Cerebellum (tissue), 4 donors: ENCODE measurements at places on chromosomes 16 and 17. TPM values are rescaled to one million over a fixed set of nuclear protein-coding genes. Genes with fewer than 3 reads are reported as not detected.

The SOST gene
- total RNA-seq: not detected

The KRTAP17-1 gene
- total RNA-seq: not detected

The COPRS gene
- total RNA-seq: 20.4 TPM

The GUCY2D gene
- not detected for total RNA-seq

The CES1 gene
- 0.82 TPM for total RNA-seq

The TAT gene
- not detected for total RNA-seq

The EFCAB5 gene
- total RNA-seq: 2.4 TPM

The OR2C1 gene
- total RNA-seq: 0.45 TPM

The CFAP97D1 gene
- total RNA-seq: not detected

The TM4SF5 gene
- total RNA-seq: not detected

The RAB11FIP3 gene
- 29.2 TPM for total RNA-seq

The IL21R gene
- 0.09 TPM for total RNA-seq

The CMTM3 gene
- total RNA-seq: 12.7 TPM

The ULK2 gene
- 81.6 TPM for total RNA-seq

The GRB7 gene
- total RNA-seq: not detected

The PIGW gene
- 5.6 TPM for total RNA-seq

The SSTR5 gene
- total RNA-seq: not detected

The ALOX12B gene
- total RNA-seq: not detected

The NPIPB6 gene
- 3.0 TPM for total RNA-seq

The KLHL36 gene
- total RNA-seq: 63.5 TPM

The GPR139 gene
- total RNA-seq: 0.91 TPM

The NEUROD2 gene
- total RNA-seq: 25.0 TPM

The LCMT1 gene
- total RNA-seq: 29.6 TPM

The TUFM gene
- total RNA-seq: 43.1 TPM

The CTRB1 gene
- total RNA-seq: not detected

The NHERF1 gene
- total RNA-seq: 10.3 TPM

The COQ9 gene
- total RNA-seq: 43.2 TPM

The CNTNAP1 gene
- 13.0 TPM for total RNA-seq

The LGALS9B gene
- total RNA-seq: not detected

The TMEM220 gene
- 1.5 TPM for total RNA-seq

The MGAT5B gene
- 28.4 TPM for total RNA-seq

The SYNGR3 gene
- 25.4 TPM for total RNA-seq

The TANC2 gene
- 137 TPM for total RNA-seq

The NOL11 gene
- total RNA-seq: 53.5 TPM

The RRAD gene
- total RNA-seq: 1.1 TPM

The PDILT gene
- total RNA-seq: not detected

The KCNJ12 gene
- total RNA-seq: 2.8 TPM

The TBX2 gene
- total RNA-seq: 1.3 TPM

The ASB16 gene
- not detected for total RNA-seq

The CDK5RAP3 gene
- 80.0 TPM for total RNA-seq

The OTOP2 gene
- not detected for total RNA-seq

The SGCA gene
- total RNA-seq: not detected

The CTRB2 gene
- not detected for total RNA-seq

The WNT9B gene
- total RNA-seq: 4.1 TPM

The AFMID gene
- 27.6 TPM for total RNA-seq
